ENCODE measurements at places on chromosomes 2 and 18. TPM values are rescaled to one million over a fixed set of nuclear protein-coding genes. Genes with fewer than 3 reads are reported as not detected.
A peak's percentile ranks its signal among the peaks of the same experiment; 100 is the strongest.

Gene ZNF142
- polyA plus RNA-seq, result 8.1 TPM

Gene SULT1C2
- polyA plus RNA-seq, result not detected

Gene FBXO48
- polyA plus RNA-seq, result 0.30 TPM

DNA sequence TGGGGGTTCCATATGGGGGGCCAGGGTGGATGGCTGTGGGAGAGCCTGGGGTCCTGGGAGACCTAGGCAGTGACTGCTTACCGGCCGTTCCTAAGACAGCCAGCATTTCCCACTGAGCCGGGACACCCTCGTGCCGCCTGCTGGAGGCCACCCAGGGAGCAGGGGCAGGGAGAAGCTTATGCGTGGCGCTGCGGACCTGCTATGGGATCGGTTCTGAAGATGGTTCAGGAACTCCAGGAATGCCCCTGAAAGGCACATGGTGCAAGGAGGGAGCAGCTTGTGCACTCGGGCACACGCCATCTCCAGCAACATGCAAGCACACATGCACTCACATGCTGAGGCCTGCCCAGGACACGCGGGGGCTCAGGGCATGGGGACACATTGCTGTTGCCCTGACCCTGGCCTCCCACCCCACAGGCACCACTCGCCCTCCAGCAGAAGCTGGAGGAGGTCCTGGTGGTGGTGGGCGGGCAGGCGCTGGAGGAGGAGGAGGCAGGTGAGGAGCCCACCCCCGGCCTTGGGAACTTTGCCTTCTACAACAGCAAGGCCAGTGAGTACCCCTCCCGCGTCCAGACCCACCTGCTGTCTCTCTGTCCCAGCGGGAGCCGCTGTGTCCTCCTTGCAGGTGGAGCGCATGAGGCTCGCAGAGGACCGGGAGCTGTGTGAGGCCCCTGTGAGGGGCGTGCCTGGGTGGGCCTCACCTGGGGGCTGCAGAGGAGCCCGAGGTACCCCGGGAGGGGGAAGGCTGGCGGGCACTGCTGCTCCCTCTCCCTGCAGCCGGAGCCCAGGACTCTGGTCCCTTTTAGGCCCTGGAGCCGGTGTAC is 4.1 kb downstream of the KLHL30 start:
- DNase-seq, result no peak

- DNase-seq, result peak; percentile 23
Measured at GRCh38 chr2:226855787-226856186, 19.9 kb downstream of the RHBDD1 start.

DNA sequence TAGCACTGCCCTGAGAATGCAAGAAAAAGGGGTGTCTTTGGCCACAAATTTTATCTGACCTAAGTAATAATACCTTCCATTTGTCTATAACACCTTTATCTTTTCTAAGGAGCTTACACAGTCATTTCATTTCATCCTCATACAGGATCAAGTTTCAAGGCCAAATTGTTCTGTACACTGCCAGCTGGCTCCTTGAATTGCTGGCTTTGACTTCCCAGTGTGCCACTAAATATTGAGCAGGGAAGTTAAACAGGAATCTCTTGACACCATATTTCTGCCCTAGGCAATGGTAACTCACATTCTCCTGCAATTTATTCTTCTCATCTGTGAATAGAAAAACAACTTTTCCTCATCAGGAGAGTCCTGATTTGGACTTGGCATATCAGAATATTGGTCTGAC is 195.1 kb upstream of the LRP1B start:
- DNase-seq, result no peak

- no peak for DNase-seq
Measured at GRCh38 chr2:110777531-110778311, 45.3 kb downstream of the ACOXL start.

DNA sequence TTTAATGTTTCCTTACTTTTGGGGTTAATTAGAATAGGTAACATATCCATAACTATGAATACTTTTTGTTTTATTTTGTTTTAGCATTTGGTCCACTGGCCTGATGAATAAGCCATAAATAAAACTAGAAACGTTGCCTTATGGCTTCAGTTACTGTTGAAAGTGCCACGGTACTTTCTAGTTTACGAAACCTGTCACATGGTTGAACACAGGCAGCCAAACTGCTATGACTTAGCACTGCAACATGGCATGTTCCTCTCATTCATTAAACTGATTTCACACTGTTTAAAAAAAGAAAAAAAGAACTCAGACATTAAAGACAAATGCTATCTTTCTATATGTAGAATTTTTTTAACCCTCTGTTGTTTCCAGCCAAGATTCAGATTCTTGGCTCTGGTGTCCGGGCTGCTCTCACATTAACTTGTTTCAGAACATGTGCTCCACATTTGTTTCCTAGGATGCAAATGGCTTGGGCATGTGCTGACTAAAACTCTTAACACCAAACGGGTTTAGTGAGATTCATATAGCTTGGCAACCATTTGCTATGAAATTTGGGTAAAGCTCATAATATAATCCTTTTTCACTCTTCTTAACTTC is 323.9 kb upstream of the RND3 start:
- DNase-seq, result no peak

GRCh38 chr18:21903709-21904108 is 163.1 kb downstream of the MIB1 start:
- DNase-seq, result no peak

GRCh38 chr2:100741880-100742276 is 78.1 kb upstream of the NPAS2 start:
- no peak for DNase-seq

DNA sequence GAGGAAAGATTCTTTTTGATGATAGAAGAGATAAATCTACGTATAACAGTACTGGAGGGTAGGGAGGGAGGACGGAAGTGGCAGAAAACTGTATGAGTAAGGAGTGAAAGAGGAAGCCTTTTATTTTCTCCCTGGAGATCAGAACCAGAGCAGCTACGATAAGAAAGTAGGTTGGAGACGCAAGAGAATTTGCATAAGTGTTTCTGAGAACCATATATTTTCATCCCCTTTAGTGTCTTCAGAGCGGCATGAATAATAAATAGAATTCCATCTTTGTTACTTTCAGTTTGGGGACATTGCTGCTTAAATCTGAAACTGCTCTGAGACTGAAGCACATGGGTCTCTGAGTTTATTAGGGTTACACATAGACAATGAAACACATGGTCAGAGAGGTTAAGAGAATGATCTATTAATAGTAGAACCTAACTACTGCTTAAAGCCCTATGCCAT is 230.2 kb upstream of the TNP1 start:
- DNase-seq, result no peak

GRCh38 chr2:176093898-176094249 is 1.4 kb downstream of the HOXD13 start:
- no peak for DNase-seq

DNA sequence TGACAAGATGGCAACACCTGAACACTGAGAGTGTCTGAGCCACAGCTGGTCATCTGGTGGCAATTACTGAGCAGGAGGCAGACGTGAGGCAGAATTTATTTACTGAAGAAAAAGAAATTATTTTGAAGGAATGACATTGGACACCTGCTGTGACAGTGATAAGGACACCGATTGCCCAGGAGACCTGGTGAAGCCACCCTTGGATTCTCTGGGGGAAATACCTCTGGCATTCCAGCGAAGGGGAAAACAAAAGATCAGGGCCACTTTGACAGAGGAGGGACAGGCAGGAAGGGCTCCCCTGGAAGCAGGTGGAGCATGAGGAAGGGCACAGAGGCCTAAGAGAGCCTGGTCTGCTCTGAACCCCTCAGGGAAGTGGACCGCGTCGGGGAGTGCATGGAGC is 85.4 kb upstream of the ALPP start:
- no peak for DNase-seq

DNA sequence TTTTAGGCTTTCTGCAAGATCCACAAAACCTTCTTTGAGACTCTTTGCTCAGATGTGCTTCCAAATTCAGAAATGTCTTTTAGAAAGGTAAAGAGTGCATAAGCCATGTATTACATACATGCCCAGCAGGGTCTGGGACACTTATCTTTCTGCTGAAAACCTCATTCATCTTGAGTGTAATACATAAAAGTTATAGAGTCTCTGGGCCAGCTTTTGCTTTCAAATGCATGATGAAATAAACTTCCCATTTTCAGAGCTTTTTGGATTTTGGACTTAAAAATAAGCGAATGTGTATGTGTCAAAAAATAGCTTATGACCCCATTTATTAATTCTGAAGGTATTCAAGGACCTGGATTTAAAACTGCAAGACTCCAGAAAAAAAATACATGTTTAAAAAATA is 8.0 kb downstream of the CYRIA start:
- DNase-seq, result no peak

Gene MAL
- polyA plus RNA-seq, result not detected

- DNase-seq, result no peak
Measured at GRCh38 chr2:226699321-226699720, 100.3 kb downstream of the IRS1 start.

Gene PDK1
- polyA plus RNA-seq, result 5.3 TPM

GRCh38 chr2:199302851-199303250 is 154.9 kb downstream of the SATB2 start:
- no peak for DNase-seq

DNA sequence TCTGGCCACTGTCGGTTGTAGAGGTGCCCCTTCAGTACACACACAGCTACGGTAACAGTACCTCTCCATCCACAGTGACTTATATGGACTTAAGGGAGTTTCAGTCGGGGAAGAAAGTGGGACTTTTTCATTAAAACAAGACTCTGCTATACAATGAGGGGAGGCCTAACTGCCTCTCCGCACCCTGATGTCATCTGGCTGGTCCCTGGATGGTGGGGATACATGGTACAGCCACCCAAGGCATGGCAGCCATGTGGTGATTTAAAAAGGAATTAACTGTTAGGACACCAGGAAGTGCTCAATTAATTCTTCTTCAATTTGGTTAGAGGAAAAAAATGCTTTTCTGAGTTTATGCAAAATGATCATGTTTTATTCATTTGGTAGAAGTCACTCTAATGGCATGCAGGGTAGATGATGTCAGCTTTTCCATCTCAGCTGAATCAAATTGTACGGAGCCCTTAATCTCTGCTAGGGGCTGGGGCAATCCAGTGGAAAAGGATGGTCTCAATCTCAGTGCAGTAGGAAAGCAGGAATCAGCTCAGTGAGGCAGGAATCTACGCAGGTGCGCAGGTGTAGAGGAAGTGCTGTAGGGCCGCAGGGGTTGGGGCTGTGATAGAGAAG is 243.9 kb downstream of the PRKCE start:
- DNase-seq, result no peak

Gene SLC16A14
- 0.90 TPM for polyA plus RNA-seq

Gene OLA1
- polyA plus RNA-seq, result 63.0 TPM

Gene RPRM
- polyA plus RNA-seq, result 0.15 TPM

GRCh38 chr2:195711478-195711877 is 54.5 kb downstream of the SLC39A10 start:
- DNase-seq, result no peak

- no peak for DNase-seq
Measured at GRCh38 chr2:98445177-98445682, 572 bp downstream of the INPP4A start.

Gene MRPL30
- polyA plus RNA-seq, result 14.9 TPM

All from SK-N-SH (cell line).